Activated CD4-positive, alpha-beta T cell treated with anti-CD3 and anti-CD28 coated beads, Interleukin-2, amount 50 U/mL, for 24 hours (primary cell): ENCODE measurements at places on chromosomes 2 and 18.
A peak's percentile ranks its signal among the peaks of the same experiment; 100 is the strongest.

GRCh38 chr2:155733091-155733853 is 599.2 kb downstream of the NR4A2 start:
- DNase-seq = no peak

DNA sequence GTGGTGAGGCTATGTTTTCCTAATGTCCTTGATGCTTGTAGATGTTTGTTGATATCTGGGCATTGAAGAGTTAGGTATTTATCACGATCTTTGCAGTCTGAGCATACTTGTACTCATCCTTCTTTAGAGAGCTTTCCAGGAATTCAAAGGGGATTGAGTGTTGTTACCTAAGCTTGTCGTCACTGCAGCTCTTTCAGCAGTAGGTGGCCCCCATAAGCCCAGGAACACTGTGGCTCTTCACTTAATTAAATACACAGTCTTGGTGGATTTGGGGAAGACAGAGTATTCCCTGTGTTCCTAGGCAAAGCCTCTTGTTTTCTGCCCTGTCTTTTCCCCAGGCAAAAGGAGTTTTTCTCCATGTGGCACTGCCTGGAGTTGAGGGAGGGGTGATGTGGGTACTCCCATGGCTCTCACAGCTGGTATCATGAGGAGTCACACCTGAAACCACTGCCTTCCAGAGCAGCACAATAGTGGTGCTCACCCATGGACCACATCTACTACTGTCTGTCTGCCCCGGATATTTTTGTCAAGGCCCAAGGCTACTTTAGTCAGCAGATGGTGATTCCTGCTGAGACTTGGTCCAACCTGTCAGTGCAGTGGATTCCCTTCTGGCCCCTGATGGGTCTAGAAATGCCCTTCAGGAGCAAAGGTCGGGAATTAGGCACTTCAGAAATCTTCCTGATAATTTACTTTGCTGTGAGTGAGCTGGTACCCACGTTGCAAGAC is 95.7 kb downstream of the GALNT13 start:
- DNase-seq = no peak

DNA sequence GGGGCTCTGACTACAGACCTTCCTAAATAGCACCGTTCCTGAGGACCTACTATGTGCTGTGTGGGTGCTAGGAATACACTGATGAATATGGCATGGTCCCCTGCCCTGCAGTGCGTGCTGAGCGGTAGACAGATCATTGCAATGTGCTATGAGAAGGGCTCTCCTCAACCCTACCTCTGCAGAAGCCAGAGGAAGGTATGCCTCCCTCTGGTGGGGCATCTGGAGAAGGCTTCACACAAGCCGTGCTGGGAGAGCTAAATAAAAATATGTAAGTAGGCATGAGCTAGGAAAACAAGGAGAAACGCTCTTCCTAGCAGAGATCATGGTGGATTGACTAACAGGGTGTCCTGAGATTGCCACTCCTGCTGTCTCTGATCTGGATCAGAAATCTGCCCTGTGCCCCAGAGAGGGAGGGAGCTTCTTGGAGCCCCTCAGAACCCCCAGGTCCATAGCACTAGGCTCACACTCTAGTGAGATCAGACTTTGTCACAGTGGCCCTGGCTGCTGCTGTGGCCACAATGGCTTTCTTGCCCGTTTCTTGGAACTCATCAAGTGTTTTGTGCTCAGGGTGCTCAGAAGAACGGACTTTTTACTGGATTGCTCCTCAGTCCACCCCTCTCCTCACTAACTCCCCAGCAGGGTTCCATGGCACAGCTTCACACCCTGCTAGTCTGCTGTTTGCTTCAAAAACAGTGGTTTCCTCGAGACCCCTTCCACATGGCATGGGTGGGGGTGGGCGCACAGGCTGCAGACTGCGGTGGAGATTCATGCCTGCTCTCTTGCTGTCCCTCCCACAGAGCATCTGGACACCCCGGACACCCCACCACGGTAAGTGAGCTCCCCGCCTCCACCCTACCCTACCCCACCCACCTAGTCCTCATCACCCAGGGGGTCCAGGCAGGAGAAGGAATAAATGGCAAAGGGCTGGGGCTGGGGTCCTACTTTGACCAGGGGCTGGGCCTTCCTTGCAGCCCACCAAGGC is 14.2 kb downstream of the SIGLEC15 start:
- no peak for DNase-seq

DNA sequence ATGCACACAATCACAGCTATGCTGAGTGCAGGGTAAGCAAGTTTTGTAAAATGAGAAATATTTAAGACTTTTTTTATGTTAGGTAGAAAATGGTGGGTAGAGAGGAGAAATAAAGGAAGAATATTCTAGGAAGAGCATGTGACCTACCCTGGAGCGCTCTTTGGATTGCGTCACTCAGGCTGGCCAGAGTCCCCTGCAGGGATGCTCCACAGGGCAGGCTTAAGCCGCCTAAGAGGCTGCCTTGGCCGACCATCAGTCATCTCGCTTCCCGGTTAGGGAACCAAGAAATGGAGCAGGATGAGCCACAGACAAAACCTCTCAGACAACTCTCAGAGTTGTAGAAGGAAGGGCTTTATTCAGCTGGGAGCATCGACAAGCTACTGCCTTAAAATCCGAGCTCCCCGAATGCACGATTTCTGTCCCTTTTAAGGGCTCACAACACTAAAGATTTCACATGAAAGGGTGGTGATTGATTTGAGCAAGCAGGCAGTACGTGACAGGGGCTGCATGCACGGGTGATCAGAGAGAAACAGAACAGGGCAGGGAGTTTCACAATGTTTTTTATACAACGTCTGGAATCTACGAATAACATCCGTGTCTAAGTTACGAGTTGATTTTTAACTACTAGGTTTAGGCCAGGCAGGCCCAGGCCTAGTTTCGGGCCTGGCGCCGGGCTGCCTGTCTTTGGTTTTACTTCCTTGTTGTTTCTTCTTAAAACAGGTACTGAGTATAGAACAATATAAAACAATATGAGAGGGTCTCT is 1072.0 kb downstream of the CBLN2 start:
- no peak for DNase-seq

- no peak for DNase-seq
Observed at GRCh38 chr18:35817604-35818352, 154.7 kb upstream of the RMP24 start.

DNA sequence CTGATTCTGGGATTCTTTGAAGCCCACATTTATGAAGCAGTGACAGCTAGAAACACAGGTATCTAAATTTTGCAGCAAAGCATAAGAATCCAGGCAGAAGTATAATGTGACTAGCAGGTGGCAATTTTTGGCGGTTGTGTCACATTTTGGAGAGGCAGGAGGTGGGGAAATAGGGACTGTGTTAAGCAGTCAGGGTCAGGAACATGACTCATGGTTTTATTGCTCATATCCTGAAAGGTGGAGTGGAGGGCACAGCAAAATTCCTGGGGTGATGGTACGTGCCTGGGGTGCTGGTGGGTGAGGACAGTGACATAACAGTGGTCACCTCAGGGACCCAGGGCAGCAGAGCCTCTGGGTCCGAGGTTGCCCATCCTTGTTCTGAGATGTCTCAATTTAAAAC is 63.5 kb upstream of the TTN start:
- DNase-seq = no peak

GRCh38 chr2:234289834-234290590 is 206.9 kb downstream of the ARL4C start:
- DNase-seq = no peak

GRCh38 chr2:26621469-26622199 is 19.5 kb downstream of the CIB4 start:
- no peak for DNase-seq

DNA sequence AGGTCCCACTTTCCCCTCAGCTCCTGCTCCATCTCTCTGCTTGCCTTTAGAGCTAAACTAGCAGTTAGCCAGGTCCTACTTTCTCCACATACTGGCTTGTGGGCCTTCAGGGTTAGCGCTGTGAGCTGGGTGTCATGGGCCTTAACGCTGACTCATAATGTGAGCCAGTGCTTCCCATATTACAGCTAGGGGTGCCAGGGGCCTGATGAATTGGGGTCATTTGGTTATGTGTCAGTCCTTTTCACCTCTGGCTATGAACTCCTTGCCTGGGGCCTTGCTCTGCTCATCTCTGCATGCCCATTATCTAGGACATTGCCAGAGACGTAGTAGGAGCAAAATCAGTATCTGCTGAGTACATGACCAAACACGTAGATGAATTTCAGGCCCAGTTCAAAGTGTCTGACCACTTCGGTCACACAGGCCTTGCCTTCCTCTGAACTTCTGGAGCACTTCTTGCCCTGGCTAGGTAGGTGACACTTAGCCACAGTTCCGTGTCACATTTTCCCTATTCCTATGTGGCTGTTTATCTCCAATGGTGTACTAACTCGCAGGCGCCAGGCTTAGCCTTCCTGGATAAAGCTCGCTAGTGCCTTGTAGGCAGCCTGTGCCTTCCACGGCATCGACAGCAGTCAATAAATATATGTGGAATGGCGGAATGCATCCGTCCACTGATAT is 103.2 kb upstream of the SIX3 start:
- DNase-seq = no peak

- no peak for DNase-seq
Observed at GRCh38 chr2:2158189-2158826, 172.8 kb downstream of the MYT1L start.

GRCh38 chr2:202238234-202239197 is at the start of gene SUMO1:
Gene SUMO1 (minus strand): TSS chr2:202238597. CDS start chr2:202238451, 146 bp downstream.
- peak; percentile 88 for DNase-seq

DNA sequence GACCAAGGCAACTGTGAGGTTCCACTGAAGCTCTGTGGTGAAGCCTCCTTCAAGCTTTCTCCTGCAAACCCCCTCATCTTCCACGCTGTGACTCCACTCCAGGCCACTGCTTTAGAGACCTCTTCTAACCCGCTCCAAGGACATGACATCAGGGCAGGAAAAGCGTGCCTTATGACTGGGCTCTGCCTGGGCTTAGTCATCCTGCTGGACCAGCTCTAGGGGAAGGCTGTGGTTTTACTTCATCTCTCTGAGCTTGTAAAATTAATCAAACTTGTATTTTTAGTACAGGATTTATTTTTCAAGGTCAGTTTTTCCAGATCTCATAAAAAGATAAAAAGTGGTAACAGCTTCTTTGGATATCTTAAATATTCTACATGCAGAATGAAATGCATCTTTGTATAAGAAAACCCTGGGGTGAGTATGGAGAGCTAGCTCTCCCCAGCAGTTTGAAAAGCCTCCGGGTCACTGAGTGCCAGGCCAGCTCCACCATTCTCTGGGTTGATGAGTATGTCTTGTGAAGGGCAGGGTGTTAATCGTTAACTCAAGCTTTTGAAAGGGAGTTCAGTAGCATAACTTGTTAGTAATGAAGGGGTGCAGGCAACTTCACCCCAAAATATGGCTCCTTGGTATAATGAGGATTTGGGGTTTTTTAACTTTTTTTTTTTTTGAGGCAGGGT is 33.1 kb upstream of the YPEL5 start:
- DNase-seq = no peak

DNA sequence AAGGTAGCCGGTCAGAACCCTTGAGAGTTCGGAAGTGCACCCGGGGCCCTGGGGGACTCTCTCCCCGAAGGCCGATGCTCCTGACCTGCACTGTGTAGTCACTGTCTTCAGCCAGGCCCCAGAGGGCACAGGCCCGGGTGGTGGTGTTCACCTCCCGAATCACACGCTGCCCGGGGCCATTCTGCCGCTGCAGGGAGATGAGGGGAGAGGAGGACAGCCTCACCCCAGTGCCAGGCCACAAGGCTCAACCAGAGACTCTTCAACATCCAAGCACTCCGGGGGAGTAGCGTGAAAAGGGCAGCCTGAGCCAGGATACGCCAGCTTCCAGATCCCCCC is 1.1 kb downstream of the FNDC4 start:
- no peak for DNase-seq

DNA sequence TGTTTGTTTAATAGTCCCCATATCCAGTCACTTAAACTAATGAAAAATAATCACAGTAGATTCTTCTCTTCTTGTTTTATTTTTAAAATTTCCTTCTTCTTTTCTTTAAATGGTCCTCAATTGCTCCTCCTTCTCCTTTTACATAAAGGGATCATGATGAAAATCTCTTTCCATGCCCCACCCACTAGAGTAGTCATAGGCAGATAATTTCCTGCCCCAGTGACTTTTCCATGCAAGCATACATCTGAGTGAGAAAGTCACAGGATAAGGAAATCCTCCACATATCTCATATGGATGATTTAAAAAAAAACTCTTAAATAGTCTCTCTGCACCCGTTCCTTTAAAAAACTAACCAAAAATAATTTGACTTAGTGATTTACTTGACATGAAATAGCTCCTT is 552.3 kb upstream of the SETBP1 start:
- DNase-seq = no peak

DNA sequence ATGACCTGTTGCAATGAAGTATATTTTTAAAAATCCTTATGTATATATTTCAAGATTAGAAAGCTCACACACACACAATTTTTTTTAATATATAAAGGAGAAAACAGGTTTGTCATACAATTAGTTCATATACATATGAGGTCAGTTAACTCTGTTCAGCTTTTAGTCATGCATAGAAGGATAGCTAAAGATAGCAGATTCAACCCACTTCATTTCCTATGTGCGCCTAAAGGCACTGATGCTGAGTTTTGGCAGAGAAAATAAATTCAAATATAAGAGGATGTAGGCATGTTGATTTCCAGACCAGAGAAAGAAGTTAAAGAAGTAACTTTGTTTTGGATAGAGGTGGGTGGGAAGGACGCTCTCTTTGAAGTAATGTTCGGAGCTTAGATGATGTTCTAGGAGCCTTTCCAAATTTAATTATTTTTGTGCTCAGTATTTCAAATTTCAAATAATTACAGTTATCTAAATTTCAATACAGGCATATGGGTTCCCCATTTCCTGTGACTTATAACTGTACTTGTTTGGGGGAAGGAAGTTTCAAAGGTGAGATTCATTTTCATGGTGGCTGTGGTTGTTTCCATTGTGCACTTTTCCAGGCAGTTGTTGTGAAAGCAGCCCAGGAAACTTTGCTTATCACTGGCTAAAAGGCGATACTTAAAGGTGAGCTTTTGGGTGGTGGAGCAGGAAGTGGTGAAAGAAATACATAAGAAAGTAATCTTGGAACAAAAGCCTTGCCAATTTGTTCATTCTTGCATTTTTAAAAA is 523.4 kb upstream of the FANCL start:
- no peak for DNase-seq

- no peak for DNase-seq
Observed at GRCh38 chr2:152477347-152478092, 142.5 kb downstream of the FMNL2 start.

GRCh38 chr2:29769847-29770246 is 151.5 kb downstream of the ALK start:
- no peak for DNase-seq
